ENCODE measurements at places on chromosomes 6 and 20. TPM values are rescaled to one million over a fixed set of nuclear protein-coding genes. Genes with fewer than 3 reads are reported as not detected.

GRCh38 chr6:96014846-96015517, 792 bp upstream of the FUT9 start:
- H3K4me1 ChIP-seq = no peaks in the 10 kb centered on the region
- no peaks in the 10 kb centered on the region for H3K36me3 ChIP-seq
- H3K27ac ChIP-seq = no peak overlapping the region
- H3K27me3 ChIP-seq = peaks cover 23% of the 10 kb centered on the region

- no peaks in the 10 kb centered on the region for H3K4me1 ChIP-seq
- no peak for DNase-seq
- no peak overlapping the region for H3K4me3 ChIP-seq
- no peaks in the 10 kb centered on the region for H3K36me3 ChIP-seq
- H3K27me3 ChIP-seq = no peaks in the 10 kb centered on the region
Observed at GRCh38 chr20:11452326-11452725, 465.4 kb upstream of the BTBD3 start.

DNA sequence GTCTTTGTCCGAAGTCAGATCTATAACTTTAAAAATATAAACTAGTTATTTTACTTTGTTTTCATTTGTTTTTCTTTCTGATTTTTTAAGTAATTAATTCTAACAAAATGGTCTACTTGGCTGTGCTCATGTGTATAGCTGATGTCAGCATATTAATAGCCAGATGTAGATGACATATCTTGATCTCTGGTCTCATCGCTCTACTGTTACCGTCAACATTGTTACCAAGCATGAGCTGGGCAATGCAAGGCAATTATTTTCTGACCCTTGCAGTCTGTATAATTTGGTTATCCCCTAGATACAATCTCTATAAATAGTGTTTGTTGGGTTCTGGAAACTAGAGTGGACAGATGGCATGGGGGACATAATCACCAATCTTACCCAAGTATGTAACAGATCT, 151.6 kb upstream of the PTPRK start:
- no peaks in the 10 kb centered on the region for H3K36me3 ChIP-seq
- DNase-seq = no peak
- no peaks in the 10 kb centered on the region for H3K4me1 ChIP-seq
- no peak overlapping the region for H3K4me3 ChIP-seq
- peaks cover 8% of the 10 kb centered on the region for H3K27me3 ChIP-seq

- no peaks in the 10 kb centered on the region for H3K27me3 ChIP-seq
- no peak overlapping the region for H3K27ac ChIP-seq
- no peaks in the 10 kb centered on the region for H3K36me3 ChIP-seq
- no peak overlapping the region for H3K4me3 ChIP-seq
Observed at GRCh38 chr6:55746473-55746872, 128.9 kb downstream of the BMP5 start.

DNA sequence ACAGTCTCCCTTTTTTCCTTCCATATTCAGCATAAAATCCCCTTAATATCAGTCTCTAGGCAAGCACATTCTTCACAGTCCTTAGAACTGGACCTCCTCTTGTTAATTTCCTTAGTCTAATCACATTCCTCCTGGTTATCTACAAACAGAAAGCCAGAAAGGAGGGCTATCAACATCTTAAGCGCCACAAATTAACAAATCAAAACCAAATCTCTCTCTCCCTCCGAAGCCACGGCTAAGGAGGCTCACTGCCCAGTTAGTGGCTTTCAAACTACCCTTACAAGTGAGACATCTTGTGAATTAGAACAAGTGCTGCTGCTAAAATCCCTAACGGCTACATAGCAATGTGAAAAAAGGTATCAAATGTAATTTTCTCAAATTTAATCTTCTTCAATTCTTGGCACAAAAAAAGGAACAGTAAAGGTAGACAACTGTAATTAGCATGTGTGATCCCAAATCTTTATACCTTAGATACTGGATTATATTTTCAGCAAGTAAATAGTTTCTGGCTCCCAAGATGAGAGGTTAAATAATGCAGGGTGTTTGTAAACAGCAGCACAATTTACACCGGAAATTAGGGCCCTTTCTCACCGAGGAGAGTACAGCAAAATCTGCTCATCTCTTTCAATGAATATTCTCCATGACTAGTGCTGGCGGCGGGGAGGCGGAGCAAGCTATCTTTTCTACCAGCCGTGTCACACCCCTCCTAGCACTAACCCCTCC, 1.4 kb upstream of the TRIM39 start:
- H3K4me1 ChIP-seq = peaks cover 67% of the 10 kb centered on the region
- H3K36me3 ChIP-seq = peaks cover 44% of the 10 kb centered on the region
- peak overlapping the region; percentile 99 for H3K27ac ChIP-seq
- peak; percentile 88 for DNase-seq

GRCh38 chr6:16757332-16757731, 3.9 kb downstream of the ATXN1 start:
- H3K27me3 ChIP-seq = no peaks in the 10 kb centered on the region
- H3K4me3 ChIP-seq = no peak overlapping the region
- no peak for DNase-seq
- H3K36me3 ChIP-seq = peaks cover 60% of the 10 kb centered on the region
- H3K4me1 ChIP-seq = peaks cover 61% of the 10 kb centered on the region
- no peak overlapping the region for H3K27ac ChIP-seq

ME1 gene
- total RNA-seq = 0.10 TPM

DNA sequence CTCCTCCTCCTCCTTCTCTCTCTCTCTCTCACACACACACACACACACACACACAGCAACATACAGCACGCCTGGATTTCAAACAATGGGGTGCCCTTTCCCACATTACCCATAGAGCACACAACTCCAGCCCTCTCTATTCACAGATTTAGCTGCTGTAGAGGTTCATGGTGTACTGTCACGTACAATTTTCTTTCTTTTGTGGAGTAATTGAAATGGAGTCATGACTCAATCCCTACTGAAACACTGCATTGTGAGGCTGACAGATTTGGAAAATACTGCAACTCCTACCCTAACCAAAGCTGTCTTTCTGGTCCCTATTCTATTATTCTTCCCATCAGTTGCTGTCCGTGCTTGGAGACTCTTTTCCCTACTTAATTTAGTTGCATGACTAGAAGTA, 166.9 kb downstream of the EDN1 start:
- no peaks in the 10 kb centered on the region for H3K4me1 ChIP-seq
- H3K36me3 ChIP-seq = no peaks in the 10 kb centered on the region
- no peak overlapping the region for H3K4me3 ChIP-seq

GRCh38 chr6:50091641-50092040, 41.9 kb upstream of the DEFB112 start:
- H3K4me3 ChIP-seq = no peak overlapping the region
- no peaks in the 10 kb centered on the region for H3K36me3 ChIP-seq
- no peak for DNase-seq
- H3K4me1 ChIP-seq = no peaks in the 10 kb centered on the region
- H3K27me3 ChIP-seq = no peaks in the 10 kb centered on the region

DNA sequence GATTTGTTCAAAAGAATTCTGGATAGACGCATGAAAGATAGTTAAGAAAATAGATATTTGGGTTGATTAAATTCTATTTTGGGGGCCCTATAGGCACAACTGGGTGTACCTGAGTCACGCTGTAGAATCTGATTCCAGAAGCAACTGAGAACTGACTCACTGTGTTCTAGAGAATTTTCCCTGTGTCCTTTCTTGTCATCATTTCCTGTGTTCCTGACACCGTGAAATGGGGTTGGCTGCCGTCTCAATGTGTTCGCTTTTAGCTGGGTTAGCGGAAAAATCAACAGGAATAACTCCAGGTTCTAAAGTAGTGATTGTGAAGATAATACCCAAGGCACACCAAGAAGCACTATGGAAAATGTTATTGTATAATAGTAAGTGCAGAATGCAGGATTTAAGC, 5.0 kb downstream of the GCNT2 start:
- H3K4me1 ChIP-seq = peaks cover 25% of the 10 kb centered on the region
- DNase-seq = no peak
- H3K27ac ChIP-seq = no peak overlapping the region

GRCh38 chr6:116314878-116315277, 35.1 kb upstream of the TSPYL1 start:
- no peaks in the 10 kb centered on the region for H3K27me3 ChIP-seq
- H3K36me3 ChIP-seq = no peaks in the 10 kb centered on the region
- no peak overlapping the region for H3K4me3 ChIP-seq
- no peak overlapping the region for H3K27ac ChIP-seq

DNA sequence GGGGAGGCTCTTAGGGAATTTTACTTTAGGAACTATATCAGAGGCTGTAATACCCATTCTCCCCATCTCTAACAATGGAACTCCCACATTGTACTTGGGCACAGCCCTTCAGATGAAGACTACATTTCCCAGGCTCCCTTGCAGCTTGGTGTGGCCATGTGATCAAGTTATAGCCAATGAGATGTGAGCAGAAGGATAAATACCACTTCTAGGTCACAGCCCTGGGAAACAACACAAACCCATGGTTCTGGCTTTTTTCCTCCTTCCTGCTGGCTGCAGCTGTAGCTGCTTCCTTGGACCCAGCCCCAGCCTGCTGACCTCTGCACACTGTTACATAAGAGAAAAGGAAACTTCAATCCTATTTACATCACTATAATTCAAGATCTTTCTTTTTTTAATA, 445.9 kb upstream of the JARID2 start:
- H3K27ac ChIP-seq = no peak overlapping the region
- H3K36me3 ChIP-seq = no peaks in the 10 kb centered on the region
- H3K27me3 ChIP-seq = no peaks in the 10 kb centered on the region
- no peak overlapping the region for H3K4me3 ChIP-seq

DNA sequence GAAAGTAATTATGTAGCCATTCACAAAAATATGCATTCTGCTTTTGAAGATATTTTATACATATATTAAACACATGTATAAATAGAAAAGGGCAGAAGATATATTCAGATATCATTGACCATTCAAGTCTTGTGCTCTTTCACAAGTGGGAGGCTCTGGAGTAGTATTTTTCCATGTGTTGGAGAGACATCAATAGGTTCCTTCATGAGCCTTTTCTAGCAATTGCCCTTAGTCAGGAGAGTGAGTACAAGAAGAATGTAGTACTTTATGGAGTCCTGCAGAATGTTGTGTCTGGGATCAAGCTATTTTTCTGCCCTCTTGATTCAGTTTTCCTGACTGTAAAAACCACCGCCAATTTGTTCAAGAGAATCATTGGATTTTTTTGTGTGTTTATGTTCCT, 117.9 kb downstream of the LRRC1 start:
- no peaks in the 10 kb centered on the region for H3K36me3 ChIP-seq
- DNase-seq = no peak
- no peaks in the 10 kb centered on the region for H3K27me3 ChIP-seq
- H3K27ac ChIP-seq = no peak overlapping the region
- H3K4me1 ChIP-seq = no peaks in the 10 kb centered on the region

- no peak overlapping the region for H3K4me3 ChIP-seq
- H3K36me3 ChIP-seq = peaks cover under 1% of the 10 kb centered on the region
- no peaks in the 10 kb centered on the region for H3K27me3 ChIP-seq
- peaks cover 34% of the 10 kb centered on the region for H3K4me1 ChIP-seq
- DNase-seq = no peak
Observed at GRCh38 chr6:583635-584034, 73.3 kb downstream of the HUS1B start.

DNA sequence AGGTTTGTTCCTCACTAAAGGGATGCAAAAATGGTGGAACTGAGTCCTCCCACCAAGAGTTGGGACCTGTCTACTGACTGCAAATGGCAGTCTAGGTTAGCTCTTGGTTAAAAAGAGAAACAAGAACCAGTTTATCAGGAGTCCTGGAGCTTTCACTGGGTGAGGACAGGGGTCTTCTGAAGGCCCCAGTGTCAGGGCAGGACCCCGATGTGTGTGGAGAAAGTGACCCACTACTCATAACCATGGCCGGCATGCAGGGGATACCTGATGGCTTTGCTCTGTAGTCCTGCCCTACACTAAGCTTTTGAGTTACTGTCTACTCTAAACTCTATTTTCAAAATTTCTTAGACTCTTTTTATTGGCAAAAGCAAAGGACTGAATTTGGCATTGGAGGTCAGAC, 220.5 kb downstream of the ANKRD60 start:
- no peak overlapping the region for H3K4me3 ChIP-seq
- H3K4me1 ChIP-seq = no peaks in the 10 kb centered on the region
- H3K27ac ChIP-seq = no peak overlapping the region

ARG1 gene
- not detected for total RNA-seq

DNA sequence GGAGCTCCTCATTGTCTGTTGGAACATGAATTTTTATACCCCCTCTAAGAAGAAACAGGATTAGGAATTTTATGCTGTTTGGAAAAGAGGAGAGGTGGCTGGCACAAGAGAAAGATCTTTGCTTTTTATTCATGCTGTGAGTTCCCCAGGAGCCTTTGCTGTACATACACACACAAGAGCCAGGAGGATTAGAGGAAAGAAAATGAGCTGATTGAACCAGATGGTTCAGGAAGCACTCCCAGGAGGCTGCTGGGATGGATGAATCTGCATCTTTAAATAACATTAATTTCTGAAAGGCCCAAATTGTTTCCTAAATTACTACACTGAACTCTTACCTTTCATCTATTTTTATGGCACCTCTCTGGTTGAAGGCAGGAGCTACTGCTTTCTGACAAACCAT, 20.1 kb upstream of the TCP11 start:
- peaks cover 28% of the 10 kb centered on the region for H3K27me3 ChIP-seq
- H3K4me3 ChIP-seq = no peak overlapping the region
- no peak overlapping the region for H3K27ac ChIP-seq
- no peaks in the 10 kb centered on the region for H3K36me3 ChIP-seq
- DNase-seq = no peak

DNA sequence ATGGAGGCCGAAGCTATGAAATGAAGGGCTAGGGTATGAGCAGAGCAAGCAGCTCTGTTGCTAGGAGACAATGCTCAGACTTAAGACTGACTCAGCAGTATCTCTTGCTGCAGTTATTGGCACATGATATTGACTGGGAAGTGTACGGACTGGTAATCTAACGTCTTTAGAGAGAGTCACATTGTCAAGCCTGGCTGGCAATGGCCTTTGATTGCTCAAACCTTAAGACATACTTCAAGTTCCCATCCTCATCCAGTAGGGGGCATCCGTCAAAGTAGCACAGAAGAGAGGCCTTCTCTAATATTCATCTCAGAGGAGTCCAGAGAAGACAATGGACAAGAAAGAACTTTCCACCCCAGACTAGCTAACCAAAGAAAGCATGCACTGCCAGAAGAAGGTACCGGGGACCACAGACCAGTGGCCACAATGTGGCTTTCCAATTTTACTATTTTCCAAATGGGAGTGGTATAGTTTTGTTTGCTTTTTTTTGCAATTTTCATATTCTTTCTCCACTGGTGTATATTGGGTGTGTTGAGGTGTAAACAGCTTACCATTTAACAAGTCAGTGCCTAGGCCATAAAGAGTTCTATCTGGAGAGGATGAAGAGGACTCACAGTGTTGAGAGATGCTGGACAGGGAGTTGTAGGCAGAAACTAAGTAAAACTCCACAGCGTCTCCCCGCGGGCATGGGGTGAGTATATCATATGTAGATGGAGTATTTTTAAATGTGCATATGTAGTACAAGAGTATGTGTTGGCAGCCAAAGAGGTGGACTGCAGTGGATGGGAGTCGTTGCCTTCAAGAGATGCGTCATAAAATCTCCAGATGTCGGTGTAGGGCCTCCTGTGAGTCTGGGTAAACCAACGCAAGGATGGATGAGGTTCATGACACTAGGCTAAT, 36.7 kb downstream of the LRFN2 start:
- H3K36me3 ChIP-seq = no peaks in the 10 kb centered on the region
- H3K4me3 ChIP-seq = no peak overlapping the region
- H3K27ac ChIP-seq = no peak overlapping the region
- peaks cover 1% of the 10 kb centered on the region for H3K27me3 ChIP-seq
- H3K4me1 ChIP-seq = no peaks in the 10 kb centered on the region

SSTR4 gene
- not detected for total RNA-seq

FKBP5 gene
- total RNA-seq = 51.5 TPM

GRCh38 chr20:51800060-51800871, 2.1 kb downstream of the SALL4 start:
- peaks cover 6% of the 10 kb centered on the region for H3K4me1 ChIP-seq
- peaks cover 65% of the 10 kb centered on the region for H3K27me3 ChIP-seq
- H3K27ac ChIP-seq = no peak overlapping the region
- no peaks in the 10 kb centered on the region for H3K36me3 ChIP-seq
